Effector CD4-positive, alpha-beta T cell (primary cell): ENCODE measurements at places on chromosomes 3 and 15.

- no peak for DNase-seq
Measured at GRCh38 chr15:77541421-77542181, 91.1 kb downstream of the LINGO1 start.

- DNase-seq: no peak
Measured at GRCh38 chr15:69861331-69862171, 236.2 kb downstream of the TLE3 start.

- DNase-seq: no peak
Measured at GRCh38 chr3:132311841-132312240, 5.4 kb upstream of the ACP3 start.

DNA sequence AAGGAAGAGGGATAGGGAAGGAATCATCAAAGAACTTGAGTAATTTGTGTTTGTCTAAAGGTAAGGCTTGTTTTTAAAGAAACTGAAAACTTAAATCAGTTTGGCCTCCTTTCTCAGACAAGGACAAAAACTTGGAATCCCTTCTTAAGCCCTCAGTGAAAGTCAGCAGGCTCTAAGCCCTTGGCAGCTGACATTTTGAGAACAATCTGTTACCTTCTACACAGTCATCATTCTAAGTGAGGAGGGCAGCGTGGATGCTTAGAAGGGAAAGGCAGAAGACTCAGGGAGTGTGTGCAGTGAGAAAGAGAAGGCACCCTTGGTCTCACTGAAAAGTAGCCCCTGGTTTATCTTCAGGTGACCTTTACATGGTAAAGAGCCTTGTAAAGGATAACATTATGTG, 10.8 kb downstream of the HSPBAP1 start:
- DNase-seq: no peak

- DNase-seq: no peak
Measured at GRCh38 chr3:33901862-33902563, 103.6 kb downstream of the PDCD6IP start.

DNA sequence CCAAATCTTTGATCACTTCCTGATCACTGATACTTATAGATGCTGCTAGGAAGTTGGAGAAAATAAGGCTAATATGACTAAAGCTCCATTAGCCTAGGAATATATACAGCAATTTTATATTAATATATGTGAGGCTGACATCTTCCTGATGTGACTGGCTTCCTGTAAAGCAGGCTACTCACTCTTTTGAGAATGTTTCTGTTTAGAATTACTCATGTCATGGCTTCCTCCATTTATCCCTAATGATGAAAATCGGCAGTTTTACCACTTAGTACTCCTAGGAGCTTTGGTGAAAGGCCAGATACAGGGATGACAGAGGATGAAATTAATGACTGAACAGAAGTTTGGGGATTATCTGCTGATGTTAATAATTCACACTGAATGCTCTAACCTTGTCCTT, 3.9 kb upstream of the MAP1A start:
- no peak for DNase-seq

DNA sequence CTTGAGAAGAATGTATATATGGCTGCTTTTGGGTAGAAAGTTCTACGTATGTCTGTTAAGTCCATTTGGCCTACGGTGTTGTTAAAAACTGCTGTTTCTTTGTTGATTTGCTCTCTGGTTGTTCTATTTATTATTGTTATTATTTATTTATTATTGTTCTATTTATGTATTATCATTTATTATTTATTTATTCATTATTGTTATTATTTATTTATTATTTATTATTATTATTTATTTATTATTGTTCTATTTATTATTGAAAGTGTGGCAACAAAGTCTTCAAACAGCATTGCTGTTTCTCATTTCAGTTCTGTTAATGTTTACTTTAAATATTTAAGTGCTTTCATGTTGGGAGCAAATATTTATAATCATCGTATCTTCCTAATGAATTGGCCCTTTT, 66.7 kb downstream of the SI start:
- no peak for DNase-seq

- DNase-seq: no peak
Measured at GRCh38 chr3:53073553-53074365, 27.9 kb upstream of the SFMBT1 start.

- DNase-seq: peak; percentile 95
Measured at GRCh38 chr3:14431917-14432834, 29.8 kb downstream of the SLC6A6 start.
